ENCODE measurements at places on chromosomes 5 and 9.

DNA sequence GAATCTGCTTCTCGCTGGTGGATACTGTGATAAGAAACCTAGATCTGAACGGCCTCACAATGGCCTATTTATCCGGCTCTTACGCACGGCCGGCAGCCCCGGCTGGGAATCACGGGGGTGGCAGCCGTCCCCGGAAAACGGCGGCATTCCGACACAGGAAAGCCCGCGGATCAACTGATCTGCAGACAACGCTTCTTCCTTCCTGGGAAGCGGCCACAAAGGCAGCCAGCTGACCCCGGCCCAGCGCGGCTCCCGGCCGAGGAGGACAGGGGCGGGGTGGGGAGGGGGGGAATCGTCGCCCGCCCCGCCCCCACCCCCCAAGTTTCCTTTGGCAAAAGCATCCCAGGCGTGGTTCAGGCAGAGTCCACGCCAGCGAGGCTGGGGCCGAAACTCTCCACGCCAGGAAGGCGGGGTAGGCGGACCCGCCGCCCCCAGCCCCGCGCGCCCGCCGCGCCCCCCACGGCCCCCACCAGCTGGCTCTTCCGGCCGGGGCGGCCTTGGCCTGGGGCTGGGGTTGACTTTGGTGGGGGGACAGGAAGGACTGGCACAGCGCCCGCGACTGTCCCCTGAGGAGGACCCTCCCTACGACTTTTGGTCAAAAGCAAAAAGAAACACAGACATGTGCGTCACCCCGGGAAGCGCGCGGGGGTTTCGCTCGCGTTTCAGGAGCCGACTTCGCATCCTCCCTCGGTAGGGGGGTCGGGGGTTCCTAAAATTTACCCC lies 247.7 kb upstream of the ANKRD55 start:
- no peak for DNase-seq

DNA sequence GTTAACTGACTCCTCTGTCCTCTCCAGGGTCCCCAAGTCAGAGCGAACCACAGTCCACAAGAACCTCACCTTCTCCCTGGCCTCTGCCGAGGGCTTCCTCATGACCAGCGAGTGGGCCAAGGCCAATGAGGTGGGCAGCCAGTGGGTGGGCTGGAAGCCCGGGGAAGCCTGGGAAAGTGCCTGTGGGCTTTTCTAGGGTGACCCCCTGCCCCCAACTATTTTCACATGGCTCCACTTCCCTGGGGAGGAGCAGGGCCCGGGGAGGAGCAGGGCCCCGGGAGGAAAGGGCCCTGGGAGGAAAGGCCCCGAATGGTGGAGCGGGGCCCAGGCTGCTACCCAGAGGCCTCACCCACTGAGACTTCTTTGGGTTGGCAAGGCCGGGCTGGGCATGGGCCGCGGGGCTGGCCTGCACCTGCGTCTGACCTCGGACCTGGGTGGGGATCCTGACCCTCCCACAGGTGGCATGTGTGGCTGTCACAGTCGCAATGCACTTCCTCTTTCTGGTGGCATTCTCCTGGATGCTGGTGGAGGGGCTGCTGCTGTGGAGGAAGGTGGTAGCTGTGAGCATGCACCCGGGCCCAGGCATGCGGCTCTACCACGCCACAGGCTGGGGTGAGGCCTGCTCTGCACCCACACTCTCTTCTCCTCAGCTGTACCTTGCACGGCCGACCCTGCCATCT lies 17.9 kb downstream of the ADGRD2 start:
- DNase-seq = no peak

DNA sequence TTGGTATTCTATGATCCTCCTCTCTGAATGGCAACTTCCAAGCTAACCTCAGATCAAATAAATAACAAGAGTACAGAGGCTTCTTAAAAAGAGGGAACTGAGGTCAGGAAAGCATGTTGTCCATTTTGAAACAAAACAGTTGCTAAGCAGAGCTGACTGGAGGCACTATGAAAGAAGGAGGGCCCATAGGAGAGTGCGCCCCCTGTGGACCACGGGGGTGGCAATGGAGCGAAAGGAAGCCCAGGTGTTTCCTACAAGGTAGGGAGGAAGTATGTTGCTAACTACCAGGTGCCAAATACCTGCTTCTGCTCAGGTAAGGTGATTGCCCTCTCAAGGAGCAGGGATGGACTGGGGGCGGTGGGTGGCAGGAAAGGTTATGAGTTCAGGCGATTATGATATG lies 101.8 kb upstream of the MAST4 start:
- DNase-seq = no peak

DNA sequence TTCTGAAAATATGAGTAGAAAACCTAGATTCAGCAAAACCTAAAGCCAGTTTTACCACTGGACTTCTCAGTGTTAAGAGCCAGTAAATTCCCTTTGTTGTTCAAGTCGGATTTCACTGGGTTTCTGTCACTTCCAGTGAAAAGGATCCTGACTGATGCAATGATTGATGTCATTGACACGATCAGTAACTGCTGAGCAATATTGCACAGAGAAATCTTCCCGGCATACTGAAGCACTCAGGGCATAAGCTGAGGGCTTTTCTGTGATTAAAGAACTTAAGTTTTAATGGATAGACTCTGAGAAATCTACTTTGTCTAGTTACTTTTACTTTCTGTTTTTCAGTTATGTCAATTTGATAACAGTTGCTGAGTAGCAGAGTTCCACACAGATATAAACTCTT lies 61.9 kb downstream of the DENND1A start:
- no peak for DNase-seq

DNA sequence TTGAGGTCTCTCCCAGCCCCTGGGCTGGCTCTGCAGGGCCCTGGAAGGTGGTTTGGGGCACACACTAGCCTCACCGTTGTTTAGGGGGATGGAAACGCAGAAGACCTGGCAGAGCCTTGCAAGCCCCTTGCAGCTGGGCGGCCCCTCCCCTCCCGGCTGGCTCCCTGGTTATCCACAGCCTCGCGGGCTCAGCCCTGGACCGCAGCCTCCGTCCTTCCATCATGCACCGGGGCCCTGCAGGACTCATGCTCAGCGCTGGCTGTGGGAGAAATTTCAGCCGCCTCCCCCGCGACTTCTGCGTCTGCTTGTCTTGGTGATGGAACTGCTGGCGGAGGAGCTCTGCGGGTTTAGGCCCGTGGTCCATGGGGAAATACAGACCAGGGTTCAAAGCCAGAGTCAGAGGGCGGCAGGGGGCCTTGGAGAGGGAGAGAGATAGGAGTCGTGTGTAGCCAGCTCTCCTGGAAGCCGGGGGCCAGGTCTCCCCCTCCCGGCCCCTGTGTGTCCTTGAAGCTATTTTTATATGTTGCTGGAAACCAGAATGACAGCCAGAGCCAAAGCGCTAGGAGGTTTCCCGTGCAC lies 75.8 kb upstream of the IER5L start:
- no peak for DNase-seq

DNA sequence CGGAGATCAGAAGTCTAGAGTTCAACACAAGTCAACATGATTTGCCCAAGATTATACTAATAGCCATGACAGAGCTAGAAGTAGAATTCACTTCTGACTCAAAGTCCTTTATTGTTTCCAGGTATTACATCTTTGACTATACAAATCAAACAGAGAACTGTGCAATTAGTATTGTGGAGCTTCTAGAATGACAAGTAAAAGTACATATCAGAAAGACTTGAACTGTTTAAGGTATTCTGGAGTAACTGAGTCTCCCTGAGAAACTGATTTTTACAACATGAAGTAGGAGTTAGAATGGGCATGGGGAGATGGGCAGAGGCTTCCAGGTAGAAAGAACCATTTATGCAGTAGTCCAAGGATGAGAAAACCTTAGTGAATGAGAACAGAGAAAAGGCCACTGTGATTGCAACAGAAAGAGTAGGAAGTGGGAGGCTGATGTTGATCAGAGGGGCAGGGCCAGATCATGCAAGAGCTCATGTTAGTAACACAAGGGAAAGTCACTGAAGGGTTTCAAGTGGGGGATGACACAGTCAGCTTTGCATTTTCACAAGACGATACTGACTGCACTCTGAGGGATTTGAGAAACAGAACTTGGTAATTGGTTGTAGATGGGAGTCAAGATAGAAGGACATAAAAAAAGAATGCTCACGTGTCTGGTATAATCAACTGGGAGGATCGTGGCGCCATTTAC lies 280.7 kb downstream of the RFX3 start:
- DNase-seq = peak; percentile 31

GRCh38 chr5:177132136-177133095 lies 1.2 kb upstream of the NSD1 start:
- no peak for DNase-seq

DNA sequence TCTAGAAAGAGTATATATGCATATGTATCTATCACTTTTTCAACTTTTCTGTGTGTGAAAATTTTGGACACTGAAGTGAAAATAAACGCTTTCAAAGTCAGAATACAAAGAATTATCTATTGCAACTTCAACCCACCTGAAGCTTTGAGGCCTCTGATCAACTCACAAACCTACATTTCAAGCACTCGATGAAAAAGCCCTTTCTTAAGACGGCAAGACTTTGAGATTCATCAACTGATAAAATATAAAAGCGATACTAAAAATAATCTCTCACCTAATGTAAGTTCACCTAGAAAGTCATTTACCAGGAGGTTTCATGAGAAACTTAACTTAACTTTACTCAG lies 1.2 kb downstream of the GOLPH3 start:
- no peak for DNase-seq

DNA sequence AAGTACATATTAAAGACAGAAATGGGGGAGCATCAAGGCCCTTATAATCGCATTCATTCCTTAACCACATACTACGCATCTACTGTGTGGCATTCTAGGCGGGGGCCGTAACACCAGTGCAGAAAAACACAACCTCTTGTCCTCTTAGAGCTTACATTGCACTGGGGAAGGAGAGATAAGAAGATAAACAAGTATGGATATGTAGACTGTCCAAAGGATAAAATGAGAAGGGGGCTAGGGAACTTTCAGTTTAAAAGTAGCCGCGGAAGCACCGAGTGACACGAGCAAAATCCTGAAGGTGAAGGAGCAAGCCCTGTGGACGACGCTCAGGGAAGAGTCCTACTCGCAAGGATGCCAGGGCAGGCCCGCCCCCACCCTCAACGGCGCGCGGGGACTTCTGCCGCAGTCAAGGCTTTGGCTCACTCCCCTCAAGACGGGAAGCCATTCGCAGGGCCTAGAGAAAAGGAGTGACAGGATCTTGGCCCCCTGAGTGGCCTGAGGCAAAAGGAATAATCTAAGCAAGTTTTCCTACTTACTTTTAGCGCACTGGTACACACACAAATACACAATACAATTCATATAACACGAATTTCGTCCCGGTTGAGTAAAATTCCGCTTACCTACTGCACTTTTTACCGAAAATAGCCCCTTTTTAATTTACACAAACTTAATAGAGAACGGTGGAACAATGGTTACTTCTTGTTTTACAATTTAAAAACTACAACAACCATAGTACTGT lies 1.3 kb upstream of the NIPBL start:
- no peak for DNase-seq

DNA sequence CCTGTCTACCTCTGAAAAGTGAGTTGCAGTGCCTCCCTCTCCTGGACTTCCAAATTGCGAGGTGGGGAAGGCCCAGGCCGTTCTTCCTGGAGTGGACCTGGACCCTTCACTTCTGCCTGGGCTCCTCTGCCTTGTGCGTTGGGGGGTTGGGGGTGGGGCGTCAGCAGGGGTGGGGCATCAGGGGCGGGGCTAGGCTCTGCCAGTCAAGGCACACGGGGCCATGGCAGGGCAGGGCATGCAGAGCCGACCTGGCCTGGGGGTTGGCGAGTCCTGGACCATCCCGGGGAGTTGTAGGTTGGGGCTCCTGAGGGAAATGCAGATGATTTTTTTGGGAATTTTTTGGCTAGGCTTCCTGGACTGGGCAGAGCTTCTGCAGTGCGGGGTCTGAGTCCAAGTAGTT lies 87.1 kb downstream of the EHMT1 start:
- DNase-seq = no peak

GRCh38 chr5:137607771-137608170 lies 108.6 kb upstream of the SPOCK1 start:
- DNase-seq = no peak

- DNase-seq = no peak
These were observed 426.6 kb upstream of the WWC1 start for GRCh38 chr5:167864801-167865200.

DNA sequence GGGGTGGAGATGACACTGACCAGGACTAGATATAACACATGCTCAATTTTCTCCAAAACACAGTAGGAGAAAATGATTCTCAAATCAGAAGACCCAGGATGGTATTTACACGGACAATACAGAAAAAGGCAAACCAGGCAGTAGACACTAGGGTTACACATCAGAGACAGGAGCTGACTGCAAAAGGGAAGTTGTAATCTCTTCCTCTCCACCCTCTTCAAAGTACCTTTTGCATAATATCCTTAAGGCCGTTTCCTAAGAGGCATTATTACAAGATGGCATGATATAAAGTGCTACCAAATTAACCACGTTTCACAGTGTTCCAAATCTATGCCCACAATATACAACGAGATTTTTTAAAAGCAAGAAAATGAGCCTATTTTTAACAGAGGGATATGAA lies 39.2 kb downstream of the YIPF5 start:
- no peak for DNase-seq
